Common myeloid progenitor, CD34-positive (primary cell): ENCODE measurements at places on chromosomes 16 and 17.

DNA sequence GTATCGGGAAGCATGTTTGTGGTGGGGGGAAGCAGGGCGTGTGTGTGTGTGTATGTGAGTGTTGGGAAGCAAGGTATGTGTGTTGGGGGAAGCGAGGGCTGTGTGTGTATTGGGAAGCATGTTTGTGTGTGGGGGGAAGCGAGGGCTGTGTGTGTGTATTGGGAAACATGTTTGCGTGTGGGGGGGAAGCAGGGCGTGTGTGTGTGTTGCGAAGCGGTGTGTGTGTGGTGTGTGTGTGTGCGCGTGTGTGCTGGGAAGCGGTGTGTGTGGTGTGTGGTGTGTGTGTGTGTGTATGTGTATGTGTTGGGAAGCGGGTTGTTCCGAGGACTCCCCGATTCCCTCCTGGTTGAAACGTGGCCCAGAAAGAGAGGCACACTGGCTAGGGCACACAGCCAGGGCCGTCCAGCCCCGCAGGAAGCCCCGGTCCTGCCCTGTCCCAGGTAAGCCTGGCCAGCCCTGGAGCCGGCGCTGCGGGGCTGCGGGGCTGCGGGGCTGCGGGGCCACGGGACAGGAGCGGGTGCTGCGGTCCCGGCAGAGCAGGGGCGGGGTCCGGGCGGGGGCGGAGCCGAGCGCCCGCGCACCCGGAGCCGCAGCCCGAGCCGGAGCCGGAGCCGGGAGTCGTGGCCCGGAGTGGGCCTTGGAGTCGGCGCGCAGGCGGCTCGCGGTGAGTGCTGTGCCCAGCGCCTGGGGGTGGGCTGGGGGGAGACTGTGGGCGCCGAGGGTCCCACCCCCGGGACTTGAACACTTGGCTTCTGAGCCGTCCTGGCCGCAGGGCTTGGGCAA lies at the start of gene NOD2:
NOD2 (plus strand) TSS at position 608 of the 783 bp plus-strand sequence. CDS start 5,890 bp downstream, outside the sequence.
- DNase-seq = no peak

- no peak for DNase-seq
Observed at GRCh38 chr17:66943484-66943883, 21.0 kb upstream of the CACNG4 start.

DNA sequence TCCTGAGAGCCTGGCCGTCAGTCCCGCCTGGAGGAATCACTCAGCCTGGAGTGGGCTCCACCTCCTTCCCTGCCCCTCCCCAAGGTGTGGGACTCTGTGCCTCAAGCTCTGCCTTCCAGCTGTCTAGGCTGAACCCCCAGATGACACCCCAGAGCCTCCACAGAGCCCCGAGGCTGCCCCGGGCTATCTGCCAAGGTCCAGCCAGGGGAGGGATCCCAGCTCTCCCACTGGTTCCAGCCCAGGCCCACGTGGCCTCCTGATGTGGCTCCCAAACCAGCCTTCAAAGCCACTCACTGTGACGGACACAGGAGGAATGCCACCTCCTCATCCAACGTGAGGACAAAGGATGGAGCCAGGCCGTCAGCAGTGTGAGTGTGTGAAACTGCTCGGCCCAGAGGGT lies 45.6 kb upstream of the ENPP7 start:
- no peak for DNase-seq

DNA sequence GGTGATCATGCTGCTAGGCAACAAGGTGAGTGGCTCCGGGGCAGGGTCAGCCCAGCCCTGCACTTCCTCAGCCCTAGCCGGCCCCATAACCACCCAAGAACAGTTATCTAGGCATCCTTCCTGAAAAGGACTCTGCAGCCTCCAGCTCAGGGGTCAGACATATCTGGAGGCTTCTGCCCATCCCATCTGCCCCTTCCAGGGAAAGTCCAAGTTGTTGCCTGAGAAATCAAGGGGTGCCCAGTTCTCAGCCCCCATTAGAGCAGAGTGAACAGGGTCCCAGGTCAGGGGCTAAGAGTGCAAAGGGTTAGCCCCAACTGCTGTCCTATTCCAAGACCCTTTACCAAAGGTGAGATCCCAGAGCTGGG lies 4.1 kb upstream of the NHERF1 start:
- DNase-seq = no peak

GRCh38 chr17:58402679-58403078 lies 14.7 kb downstream of the RNF43 start:
- DNase-seq = no peak

DNA sequence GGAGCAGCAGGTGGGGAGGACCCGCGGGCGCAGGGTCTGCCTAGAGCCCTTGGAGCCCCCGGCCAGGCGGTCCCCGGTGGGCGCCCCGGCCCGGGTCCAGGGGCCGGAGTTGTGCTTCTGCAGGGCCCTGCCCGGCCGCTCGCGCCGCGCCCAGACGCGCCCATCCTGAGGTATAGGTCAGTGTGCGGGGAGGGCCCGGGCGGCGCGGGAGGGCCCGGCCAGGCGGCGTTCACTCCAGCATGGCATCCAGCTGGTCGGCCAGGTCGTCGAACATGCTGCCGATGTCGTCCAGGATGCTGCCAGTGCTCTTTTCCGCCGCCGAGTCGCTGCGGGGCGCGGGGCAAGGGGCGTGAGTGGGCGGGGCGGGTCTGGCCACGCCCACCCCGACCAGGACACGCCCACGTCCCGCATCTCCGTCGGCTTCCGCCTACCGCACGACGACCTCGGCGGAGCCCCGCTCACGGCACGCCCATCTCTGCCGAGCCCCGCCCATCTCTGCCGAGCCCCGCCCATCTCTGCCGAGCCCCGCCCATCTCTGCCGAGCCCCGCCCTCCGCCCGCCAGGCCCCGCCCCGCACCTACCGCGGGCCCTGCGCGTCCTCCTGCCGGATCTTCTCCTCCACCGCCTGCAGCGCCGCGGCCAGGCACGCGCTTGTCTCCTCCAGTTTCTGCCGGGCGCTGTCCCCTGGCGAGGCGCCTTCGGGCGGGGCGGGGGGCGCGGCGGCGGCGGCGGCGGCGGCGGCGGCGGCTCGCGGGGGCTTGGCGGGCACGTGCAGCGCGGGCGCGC lies 17.9 kb downstream of the CASKIN1 start:
- DNase-seq = peak; percentile 74

DNA sequence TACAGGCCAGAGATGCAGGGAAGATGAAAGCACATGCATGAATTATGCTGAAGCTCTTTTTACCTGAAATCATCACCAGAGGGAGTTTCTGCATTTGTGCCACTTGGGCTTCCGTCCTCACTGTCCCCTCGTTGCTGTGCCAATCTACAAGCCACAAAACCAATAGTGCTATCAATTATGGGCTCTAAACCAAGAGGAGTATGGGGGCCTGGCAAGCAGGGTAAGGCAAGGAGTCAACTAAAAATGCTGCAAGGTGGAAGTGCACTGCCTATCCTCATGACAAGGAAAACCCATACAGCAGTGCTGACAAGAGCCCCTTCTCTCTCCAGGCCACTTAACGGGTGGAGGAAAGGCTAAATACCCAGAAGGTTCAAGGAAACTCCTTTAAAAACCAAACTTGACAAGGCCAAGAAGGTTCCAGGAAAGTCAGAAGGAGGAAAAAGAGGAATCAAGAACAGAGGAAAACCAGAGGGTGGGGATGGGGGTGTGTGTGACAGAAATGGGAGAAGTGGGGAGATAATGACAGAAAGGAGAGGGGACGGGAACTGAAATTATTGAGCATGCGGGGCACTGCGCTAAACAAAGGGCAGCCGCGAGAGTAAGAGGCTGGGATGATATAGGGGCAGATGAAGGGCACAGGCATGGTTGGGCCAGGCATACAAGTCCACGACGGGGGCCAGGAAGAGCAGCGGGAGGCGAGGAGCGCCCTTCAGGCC lies 674 bp downstream of the C17orf75 start:
- DNase-seq = peak; percentile 79

- DNase-seq = no peak
Observed at GRCh38 chr17:50631195-50631907, 3.3 kb upstream of the ABCC3 start.

DNA sequence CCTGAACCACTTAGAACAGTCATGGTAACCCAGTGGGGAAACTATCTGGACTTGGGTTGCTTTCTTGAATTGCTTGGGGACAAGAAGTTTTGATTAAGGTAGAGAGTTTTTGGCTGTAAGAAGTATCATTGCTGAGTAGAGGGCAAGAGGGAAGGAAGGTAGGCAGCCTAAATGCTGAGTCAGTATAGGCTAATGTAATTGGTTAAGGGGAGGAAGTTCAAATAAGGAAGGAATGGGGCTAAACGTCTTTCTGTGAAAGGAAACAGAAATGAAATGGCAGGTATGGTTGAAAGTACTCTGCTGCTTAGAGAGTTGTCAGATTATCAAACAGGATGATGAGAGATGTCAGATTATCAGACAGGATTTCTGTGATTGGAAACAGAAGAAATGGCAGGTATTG lies 20.3 kb downstream of the KPNB1 start:
- DNase-seq = peak; percentile 68

DNA sequence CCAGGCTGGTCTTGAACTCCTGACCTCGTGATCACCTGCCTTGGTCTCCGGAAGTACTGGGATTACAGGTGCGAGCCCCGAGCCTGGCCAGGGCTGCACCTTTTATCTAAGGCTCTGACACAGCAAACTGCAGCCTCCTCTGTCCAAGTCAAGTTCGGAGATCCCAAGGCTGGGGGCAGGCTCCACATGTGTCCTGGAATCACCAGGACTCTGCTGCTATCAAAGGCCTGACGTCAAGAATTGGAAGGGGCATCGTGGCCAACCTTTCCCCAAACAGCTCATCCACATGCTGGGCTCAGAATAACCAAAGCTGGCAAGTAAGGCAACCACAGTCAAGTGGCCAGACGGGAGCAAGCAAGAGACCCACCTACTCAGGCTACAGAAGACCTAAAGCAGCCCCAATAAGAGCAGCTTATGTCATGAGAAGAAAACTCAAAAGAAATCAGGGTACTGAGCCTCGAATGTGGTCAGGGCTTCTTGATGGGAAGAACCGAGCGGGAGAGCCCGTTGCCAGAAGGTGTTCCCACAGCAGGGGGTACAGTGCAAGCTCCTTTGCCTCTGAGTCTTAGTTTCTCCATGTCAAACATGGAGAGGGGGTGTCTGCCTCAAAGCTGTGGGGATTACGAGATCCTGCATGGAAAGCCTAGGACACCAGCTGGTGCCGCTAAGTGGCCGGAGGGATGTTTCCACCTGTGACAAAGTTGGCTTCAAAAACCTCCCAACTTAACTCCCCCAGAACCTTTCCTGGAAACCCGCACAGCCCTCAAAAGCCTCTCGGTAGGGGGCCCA lies 7.9 kb downstream of the MYBBP1A start:
- no peak for DNase-seq

- no peak for DNase-seq
Observed at GRCh38 chr17:36936455-36937000, 747 bp upstream of the LHX1 start.

- peak; percentile 56 for DNase-seq
Observed at GRCh38 chr17:386141-386876, 33.7 kb upstream of the RPH3AL start.

GRCh38 chr16:47069841-47070584 lies 73.7 kb downstream of the NETO2 start:
- DNase-seq = no peak

GRCh38 chr17:79438546-79439334 lies 172.1 kb downstream of the RBFOX3 start:
- no peak for DNase-seq

DNA sequence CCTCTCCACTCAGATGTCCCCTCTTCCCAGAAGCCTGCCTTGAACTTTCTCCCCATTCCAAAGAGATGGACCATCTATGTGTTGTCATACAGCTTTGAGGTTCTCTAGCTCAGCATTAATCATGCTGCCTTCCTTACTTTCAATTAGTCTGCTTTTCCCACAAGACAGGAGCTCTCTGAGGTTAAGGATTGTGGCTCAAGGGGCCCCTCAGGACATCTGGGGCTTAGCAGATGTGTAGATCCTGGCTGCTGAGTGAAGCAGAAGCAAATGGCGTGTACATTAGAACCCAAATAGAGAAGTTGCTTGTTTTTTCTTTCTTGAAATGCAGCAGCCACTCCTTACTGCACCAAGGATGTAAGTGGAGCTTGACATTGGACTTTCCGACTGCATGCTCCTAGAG lies 330.5 kb upstream of the TNRC6C start:
- peak; percentile 49 for DNase-seq

DNA sequence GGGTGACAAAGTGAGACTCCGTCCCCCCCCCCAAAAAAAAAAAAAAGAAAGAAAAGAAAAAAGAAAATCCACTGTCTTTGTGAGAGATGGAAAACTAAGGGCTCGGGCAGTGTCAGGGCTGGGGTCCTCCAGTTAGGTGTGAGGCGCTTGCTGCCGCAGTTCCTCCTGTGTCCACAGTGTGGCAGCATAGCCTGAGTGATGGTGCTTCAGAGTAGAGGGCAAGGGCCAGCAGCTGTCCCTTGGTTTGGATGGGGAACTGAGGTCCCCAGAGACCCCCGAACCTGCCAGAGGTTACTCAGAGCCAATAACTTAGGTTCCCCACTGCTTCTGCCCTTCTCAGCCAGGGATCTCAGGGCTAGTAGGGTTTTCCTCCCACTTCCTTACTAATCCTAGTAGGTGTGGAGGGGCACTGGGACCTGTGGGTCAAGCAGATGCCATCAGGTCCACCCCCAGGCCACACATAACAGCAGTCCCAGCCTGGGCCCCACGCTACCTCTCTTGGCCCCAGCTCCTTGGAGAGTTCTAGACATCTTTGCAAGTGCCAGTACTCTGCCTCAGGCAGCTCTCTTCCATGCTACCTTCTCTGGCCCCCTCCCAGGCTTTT lies 7.9 kb upstream of the LLGL1 start:
- DNase-seq = peak; percentile 39

DNA sequence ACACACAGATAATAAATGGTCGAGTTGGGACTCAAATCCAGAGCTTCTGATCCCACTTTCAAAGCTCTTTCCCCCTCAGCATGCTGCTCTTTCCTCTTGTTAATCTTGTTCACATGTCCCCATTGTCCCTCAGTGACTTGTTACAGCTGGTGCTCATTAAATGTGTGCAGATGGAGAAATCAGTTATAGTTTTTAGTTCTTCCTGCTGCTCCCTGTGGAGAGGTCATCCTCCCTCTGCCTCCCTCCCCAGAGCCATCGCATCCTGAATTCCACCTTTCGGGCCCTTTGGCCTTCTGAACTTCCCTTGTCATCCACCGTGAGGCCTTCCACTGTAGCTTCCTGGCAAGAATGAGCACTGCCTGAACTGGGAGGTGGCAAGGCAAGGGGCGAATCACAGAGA lies 179.6 kb downstream of the WSCD1 start:
- no peak for DNase-seq

GRCh38 chr17:79925242-79925957 lies 86.2 kb upstream of the CBX4 start:
- no peak for DNase-seq

DNA sequence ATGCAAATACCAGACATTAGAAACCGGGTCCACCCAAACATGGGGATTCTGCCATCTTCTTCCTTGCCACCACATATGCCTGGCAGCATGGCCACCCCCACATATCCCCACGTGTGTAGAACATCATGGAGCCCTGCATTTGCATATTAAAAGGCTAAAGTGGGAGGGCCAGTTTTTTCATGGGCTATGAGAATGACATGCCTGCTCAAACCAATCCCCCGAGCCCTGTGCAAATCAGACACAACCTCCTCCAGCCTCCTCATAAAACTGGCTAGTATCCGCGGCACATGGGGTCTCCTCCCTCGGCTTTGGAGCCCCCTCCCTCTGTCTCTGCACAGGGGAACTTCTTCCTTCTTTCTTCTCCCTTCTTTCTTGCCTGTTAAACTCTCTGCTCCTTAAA lies 174.9 kb upstream of the WSCD1 start:
- DNase-seq = no peak
